Fibroblast of skin of abdomen (primary cell): ENCODE measurements at places on chromosomes 7 and 10.
A peak's percentile ranks its signal among the peaks of the same experiment; 100 is the strongest.

DNA sequence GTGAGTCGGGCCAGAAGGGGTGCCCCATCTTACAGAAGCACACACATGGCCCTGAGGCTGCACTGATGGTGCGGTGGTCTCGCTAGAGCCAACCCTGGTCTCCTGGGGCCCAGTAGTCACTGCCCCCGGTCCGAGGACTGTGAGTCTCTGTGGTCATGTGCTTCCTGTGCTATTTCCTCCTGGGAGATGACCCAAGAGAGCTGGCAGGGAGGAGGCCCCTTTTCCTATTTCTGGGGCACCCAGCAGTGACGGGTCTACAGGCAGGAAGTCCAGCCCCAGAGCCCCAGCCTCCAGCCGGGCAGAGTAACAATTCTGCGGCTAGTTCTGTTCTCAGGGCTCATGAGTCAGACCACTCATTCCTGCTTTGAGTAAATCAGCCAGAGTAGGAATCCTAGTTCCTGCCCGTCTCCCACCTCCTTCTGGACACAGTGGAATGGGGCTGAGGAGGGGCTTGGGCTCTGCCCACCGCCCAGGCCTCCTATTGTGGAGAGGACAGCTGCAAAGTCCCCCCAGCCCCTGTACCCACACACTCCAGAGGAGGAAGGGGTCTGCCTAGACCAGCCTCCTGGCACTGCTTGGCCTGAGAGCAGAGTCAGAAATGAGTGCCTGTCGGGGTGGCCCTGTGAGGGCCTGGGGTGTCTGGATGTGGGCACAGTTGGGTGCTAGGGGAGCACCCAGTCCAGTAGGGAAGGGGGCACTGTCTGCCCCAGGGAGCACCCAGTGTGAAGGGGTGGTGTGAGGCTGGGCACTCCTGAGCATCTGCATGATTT is 80.5 kb upstream of the PPIF start:
- peak; percentile 91 for DNase-seq

- DNase-seq, result no peak
Measured at GRCh38 chr7:42722716-42723115, 189.2 kb downstream of the C7orf25 start.

DNA sequence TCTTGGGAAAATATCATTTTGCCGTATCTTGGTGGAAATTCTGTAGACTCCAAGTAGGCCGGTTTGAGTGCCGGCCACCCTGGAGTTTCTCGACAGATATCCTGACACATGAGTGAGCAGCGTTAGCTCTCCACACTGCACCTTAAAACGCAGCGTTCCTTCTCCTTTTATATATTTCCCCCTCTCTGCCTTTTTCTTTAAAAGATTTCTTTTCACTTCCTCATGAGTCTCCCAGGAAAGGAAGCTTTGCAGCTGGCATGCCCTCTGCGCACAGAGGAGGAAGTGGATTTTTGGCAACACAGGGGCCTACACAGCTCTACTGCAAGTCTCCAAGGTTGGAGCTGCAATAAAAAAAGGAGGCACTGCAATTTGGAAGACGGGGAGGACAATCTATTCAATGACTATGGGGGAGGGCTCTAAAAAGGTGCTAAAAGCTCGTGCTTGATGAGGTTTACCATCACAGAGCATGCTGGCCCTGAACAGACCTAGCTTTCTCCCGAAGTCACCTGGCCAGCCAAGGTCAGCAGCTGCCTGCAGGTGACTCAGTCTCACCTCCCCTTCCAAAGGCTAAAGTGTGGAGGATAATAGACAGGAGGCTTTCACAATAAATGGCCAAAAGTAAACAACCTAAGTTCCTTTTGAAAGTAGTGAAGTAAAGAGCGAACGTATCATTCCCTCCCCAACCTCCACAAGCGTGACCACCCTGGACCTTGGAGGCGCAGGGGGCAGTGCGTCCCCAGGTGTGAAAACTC is 252.8 kb downstream of the ZMYND11 start:
- no peak for DNase-seq

DNA sequence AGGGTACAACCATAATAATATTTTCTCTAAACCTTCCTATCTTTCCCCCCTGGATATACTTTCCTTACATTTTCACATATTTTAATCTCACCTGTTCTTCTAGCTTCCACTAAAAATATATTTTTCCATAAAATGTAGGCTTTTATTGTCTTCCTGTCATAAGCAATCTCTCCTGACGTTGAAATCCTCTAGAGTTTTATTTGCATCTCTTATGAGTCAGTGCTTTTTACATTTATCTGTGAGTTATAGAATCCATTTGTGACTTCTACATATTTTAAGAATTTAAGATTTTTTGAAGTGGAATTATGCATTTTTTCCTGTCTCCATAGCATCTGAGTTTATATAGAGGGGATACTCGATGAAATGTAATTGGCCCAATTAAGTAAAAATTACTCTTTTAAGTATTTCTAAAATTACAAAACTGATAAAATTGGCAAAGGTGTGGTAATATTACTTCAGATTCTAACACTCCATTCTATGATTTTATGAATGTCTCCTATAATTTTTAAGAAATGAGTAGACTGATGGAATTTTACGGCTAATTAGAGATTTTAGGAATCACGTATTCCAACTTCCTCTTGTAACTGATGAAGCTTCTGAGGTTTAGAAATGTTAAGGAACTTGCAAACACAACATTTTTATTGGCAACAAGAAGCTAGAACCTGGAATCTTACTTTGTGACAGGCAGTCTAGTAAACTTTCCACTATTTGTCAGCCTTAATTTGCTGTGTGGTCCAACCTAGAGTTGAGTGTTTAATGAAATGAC is 422.9 kb upstream of the SEMA3A start:
- no peak for DNase-seq

- no peak for DNase-seq
Measured at GRCh38 chr7:54349229-54349628, 192.9 kb upstream of the VSTM2A start.

- DNase-seq, result no peak
Measured at GRCh38 chr10:85597006-85597405, 769.6 kb downstream of the GRID1 start.

GRCh38 chr7:33744293-33745075 is 160.9 kb upstream of the BMPER start:
- no peak for DNase-seq

DNA sequence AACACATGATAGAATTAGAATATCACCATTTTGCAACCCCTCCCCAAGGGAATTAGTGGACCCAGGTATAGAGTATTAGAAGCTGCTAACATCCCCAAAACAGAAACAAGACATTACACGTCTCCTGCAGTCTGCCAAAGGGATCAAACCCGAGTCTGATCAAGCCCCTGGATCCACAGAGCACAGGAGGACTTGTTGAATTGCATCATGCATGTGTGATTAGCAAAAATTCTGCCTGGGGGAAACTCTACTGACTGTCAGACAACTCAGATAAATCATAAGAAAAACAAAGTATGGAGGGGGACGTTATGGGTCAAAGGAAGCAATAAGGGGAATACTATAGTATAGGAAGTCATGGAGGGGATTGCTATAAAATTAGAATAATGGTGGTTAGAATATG is 116.8 kb upstream of the FGFR2 start:
- no peak for DNase-seq

DNA sequence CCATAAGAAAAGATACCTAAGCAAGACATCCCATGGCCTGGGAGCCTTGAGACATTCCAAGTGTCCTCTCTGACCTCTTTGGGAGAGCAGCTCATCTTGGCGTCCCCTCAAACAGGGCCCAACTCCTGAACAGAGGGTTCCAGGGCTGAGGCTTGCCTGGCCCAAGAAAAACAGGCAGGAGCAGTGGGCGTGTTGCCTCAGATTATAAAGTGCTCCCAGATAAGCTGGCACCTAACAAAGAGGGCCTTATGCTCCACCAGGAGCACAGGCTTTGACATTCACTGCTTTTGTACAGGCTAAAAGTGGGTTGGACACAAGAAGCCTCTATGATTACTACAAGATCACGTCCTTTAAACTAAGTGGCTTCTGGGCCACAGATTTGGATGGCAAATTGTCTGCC is 193.1 kb downstream of the FGFR2 start:
- no peak for DNase-seq

DNA sequence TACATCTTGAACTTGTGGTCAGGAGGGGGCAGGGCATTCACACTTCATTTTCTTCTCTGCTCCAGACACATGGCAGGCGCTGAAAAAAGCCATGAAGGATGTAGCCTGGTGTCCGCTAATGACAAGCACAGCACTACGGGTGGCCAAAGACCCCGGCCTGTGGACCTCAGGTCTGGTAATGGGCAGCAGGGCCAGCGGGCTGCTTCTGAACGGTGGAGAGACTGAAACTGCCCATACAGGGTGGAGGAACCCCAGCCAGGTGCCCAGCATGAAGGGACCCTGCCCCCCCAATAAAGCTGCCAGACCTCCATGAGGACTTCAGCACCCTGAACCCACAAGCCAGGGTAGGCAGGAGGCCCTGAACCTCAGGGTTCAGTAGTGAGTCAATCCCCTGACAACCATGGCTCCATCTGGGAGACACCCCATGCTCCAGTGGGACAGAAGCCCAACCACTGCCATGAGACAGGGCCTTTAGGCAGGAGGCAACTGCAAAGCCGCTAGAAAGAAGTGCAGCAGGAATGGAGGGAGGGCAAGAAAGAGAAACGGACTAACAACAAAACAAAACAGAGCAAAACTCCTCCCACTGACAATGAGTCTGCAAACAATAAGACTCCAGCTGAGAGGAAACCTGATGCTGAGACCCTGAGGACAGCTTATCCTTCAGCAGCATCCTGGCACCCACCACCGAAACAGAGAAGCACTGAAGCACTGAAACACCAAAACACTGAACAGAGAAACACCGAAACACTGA is 140.2 kb upstream of the PPP2R2D start:
- DNase-seq, result no peak

GRCh38 chr7:19815546-19815945 is 42.1 kb upstream of the TMEM196 start:
- peak; percentile 4 for DNase-seq

GRCh38 chr10:99431190-99431760 is 851 bp upstream of the GOT1 start:
- DNase-seq, result peak; percentile 27

DNA sequence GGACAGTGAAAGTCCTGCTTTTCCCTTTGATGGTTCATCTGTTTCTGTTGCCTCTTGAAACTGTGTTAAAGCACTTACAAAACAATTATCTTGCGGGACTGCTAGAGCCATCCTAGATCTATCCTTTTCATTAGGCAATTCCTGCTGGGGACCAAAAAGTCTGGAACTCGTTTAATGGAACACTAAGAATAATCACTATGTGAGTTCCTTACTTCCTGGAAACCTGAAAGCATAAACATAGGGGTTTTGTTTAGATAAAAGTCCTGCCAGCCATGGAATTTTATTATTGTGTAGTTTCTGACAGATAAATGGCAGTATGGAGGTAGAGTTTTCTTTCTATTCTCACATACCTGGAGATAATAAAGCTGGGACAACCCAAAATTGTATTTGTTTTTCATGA is 1133.3 kb downstream of the SORCS3 start:
- DNase-seq, result no peak

GRCh38 chr10:84191106-84191505 is 3.2 kb upstream of the CDHR1 start:
- DNase-seq, result no peak

DNA sequence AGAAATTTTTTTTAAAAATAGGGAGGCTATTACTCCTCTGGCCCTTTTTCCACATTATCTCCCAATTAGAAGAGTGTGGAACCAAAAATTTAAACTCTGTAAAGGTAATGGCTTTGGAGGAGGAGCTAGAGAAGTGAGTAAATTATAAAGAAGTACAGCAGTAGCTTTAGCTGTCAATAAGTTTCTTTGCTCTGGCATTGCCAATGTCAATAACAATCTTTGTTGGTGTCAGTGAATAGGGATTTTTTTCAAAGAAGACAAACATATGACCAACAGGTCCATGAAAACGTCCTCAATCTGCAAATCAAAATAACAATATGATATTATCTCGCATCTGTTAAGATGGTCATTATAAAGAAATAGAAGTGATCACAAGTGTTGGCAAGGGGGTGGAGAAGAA is 227.1 kb upstream of the MBL2 start:
- no peak for DNase-seq

DNA sequence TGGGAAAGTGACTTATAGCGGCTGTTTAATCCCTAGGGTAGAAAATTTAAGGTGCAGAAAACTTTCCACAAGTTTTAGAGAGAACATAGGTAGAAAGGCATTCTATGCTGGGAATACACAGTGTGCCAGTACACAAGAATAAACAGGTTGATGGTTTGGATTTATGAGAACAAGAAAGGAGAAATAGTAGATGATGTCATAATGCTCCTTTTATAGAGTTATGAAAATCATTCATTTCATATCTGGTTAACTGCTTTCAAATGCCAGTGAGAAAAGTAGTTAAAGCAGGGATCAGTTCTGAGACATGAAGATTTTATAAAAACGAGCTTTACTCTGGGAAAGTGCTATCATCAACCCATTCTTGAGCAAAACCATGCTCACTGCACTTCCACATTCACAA is 311.4 kb downstream of the PARD3 start:
- no peak for DNase-seq

DNA sequence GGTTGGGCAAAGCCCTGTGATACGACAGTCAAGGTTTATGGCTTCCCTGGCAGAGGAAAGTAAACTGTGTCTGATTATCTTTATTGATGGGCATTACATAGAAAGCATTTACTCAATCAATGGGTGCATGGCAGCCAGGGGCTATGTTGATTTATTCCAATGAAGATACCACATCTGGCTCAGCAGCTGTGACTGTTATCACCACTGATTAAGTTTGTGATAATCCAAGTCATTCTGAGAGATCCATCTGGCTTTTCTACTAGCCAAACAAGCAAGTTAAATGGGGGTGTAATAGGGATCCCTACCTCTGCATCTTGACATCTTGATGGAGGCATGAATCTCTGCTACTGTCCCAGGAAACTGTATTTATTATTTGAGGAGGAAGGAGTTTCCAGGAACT is 86.7 kb downstream of the KLF6 start:
- DNase-seq, result no peak

DNA sequence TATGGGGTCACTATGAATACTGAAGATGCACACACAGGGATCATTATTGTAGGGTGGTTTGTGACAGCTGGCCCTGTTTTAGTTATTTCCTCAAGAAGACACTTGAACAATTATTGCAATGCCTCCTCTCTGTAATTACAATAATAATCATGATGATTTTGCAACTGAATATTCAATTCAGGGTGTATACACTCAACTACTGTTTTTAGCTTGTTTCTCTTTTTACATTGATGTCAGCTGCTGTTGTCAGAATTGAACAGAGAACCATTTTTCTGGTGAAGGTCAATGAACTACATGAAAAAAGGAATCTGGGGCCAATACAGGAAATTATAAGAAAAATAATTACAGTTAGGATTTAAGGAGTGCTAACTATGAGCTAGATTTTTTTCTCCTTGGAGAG is 28.6 kb upstream of the MKLN1 start:
- no peak for DNase-seq

- DNase-seq, result no peak
Measured at GRCh38 chr10:74233281-74233680, 82.3 kb downstream of the ADK start.

DNA sequence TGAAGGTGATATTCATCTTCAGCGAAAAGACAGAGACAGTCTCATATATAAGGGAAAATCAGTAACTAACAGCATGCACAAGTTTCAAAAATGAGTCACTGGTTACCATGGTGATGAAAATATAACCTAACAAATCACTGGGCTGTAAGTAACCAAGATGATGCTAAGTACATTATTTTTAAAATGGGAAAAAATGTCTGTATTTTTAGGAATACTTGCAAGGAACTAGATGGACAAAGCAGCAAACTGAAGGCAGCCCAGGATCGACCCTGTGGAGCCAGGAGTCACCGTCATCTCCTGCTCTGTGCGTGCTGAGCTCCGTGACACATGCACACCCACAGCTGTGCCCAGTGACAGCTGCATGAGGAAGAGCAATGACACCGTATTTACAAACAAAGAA is 137.3 kb downstream of the ELMO1 start:
- DNase-seq, result peak; percentile 12
